Brain pericyte (primary cell): ENCODE measurements at places on chromosomes 4 and X.

- DNase-seq: no peak
Observed at GRCh38 chr4:140152013-140152703, 1.8 kb downstream of the MAML3 start.

- no peak for DNase-seq
Observed at GRCh38 chr4:17869327-17869726, 58.5 kb downstream of the NCAPG start.

DNA sequence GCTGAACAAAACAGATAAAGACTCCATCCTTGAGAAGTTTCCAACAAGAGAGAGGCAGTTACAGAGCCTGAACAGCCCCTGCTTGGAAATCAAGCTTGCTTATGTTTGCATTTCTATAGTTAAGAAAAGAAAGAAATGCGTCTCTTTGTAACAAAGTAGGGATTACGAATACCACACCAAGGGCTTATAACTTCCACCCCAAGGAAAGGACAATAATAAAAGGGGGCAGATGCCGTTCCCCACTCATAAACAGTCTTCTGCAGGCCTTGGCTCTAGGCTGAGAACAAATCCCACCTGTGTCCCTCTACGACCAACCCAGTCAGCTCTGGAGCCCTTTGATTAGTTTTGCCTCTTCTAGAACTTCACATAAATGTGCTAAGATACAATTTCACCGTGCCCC, 183.8 kb upstream of the MAP3K15 start:
- no peak for DNase-seq

GRCh38 chr4:142376204-142376603, 469.9 kb downstream of the INPP4B start:
- no peak for DNase-seq

GRCh38 chr4:2651546-2651945, 104.6 kb downstream of the TNIP2 start:
- no peak for DNase-seq

DNA sequence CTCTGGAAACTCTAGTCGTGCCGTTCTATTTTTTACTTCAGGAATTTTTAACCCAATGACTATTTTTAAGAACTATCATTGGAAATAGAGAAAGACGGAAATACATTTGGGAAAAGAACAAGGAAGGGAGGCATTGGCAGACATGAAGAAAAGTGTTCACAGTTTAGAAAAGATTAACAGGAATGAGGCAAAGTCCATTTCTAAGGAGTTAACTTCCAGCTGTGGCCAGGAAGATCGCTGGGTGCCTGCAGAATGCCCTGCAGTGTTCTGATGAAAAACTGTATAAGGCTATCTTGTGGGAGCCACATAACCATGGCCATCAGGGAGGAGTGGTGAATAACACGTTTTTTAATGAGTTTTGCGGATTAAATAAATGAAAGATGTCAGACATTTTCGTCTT, 150.6 kb upstream of the VCX3A start:
- DNase-seq: no peak

GRCh38 chrX:70494441-70494840, 49.8 kb downstream of the DLG3 start:
- no peak for DNase-seq

- no peak for DNase-seq
Observed at GRCh38 chr4:138859254-138859653, 156.3 kb upstream of the NOCT start.

DNA sequence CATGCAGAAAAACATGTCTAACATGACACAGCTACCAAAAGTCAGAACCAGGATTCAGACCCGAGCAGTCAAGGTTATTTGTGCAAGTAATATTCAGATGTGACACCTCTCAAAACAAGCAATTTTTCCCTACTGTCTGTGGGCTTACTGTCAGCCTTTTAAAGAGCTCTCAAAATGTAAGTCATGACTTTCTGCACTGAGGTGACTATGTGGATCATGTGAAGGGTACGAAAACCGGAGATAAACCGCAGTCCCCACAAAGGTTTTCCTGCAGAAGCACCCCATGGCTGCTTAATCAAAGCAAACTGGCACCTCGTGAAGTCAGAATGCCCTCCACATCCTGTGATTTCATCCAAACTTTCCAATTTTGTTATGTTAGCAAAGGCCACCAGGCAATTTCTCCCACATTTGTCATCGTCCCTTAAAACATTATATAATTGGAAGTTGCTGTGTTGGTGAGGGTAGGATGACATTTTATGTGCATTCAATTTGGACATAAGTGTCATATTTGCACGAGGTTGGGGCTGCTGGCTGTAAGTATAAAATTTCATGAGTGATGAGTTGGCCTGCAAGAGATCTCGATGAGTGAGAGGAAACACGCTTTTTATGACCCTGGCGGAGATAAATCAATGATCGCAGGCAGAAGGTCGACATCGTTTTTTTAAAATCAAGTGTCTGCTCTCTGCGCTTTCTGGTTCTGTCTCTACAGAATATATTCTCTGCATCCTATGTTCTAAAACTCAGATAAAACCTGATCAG, 161.2 kb downstream of the STK32B start:
- no peak for DNase-seq

DNA sequence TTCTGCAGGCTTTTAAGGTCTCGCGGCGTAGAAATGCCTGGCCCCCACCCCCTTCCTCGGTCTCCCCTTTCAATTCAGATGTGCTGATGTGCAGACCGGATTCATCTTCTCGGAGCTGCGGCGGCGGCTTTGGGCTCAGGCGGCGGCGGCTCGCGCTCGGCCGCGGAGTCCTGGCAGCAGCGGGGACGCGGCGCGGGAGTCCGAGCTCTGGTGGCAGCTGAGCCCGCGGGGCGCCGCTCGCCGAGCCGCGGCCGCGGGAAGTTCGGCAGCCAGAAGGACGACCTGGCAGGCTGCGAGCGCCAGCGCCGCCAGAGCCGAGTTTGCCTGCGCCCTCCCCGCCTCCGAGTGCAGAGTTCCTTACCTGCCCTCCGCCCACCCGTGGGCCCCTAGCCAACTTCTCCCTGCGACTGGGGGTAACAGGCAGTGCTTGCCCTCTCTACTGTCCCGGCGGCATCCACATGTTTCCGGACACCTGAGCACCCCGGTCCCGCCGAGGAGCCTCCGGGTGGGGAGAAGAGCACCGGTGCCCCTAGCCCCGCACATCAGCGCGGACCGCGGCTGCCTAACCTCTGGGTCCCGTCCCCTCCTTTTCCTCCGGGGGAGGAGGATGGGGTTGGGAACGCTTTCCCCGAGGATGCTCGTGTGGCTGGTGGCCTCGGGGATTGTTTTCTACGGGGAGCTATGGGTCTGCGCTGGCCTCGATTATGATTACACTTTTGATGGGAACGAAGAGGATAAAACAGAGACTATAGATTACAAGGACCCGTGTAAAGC, 448 bp downstream of the TLL1 start:
- DNase-seq: no peak

GRCh38 chr4:145035494-145036136, 62.4 kb downstream of the ANAPC10 start:
- no peak for DNase-seq

DNA sequence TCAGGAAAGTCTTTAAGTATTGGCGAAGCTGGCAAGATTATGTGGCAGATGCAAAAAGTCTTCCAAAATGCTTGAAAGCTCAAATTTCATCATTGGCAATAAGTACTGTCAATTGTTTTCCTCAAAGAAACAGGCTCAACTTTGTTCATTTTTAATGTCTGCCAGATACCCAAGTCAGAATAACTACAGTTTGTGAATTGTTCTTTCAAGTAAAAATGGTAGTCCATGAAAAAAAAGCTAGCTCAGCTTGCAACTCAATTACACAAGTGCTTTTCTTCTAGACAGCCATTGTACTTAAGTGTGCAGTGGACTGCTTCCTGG, 70.5 kb downstream of the AFF1 start:
- DNase-seq: no peak

GRCh38 chr4:105283501-105283900, 136.8 kb downstream of the TET2 start:
- DNase-seq: no peak

GRCh38 chr4:167119392-167119791, 114.9 kb downstream of the SPOCK3 start:
- DNase-seq: no peak

GRCh38 chr4:26238778-26239679, 81.8 kb upstream of the RBPJ start:
- DNase-seq: no peak

DNA sequence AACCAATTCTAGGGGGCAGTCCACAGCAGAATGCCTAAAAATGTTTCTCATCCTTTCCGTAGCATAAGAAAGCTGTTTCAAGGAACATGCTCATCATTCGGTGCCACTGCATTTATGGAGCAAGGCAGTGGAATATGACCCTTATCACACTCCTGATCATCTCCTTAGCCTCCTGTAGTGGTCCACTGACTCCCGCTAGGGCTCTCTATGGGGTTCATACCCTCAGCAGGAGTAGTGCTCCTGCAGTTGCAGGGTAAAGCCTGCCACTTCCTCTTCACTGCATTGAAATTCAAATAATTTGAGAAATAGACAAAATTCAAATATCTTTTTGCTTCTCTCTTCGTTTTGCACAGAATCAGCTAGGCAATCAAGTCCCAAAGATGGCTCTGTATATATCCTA, 107.0 kb downstream of the NDST3 start:
- DNase-seq: no peak

- DNase-seq: no peak
Observed at GRCh38 chrX:26352891-26353430, 137.0 kb downstream of the MAGEB5 start.

DNA sequence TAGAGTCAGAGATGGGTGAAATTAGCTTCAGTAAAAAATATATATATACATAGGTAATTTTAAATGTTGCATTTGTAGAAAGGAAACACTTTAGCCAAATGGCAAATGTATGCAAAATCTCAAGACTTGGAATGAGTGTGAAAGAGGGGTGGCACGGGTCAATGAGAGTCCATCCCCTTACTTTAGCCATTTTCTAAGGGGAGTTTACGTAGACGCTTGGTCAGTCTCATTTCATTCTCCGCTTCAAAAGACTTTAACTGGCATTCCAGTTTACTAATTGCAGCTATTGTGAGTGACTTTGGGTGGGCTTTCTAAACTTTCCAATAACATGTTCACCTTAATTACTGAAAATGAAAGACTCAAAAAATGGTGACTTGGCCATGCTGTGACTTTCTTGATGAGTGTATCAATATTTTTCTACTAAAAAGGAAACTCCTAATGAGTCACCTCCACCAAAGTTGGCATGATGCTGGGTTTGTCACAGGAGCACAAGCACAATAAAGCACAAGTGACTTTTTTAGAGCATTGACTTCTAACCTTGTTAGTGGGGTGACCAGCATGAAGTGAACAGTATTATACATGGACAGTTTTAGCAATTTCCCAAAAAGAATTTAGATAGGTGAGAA, 356.0 kb upstream of the RASGEF1B start:
- no peak for DNase-seq

DNA sequence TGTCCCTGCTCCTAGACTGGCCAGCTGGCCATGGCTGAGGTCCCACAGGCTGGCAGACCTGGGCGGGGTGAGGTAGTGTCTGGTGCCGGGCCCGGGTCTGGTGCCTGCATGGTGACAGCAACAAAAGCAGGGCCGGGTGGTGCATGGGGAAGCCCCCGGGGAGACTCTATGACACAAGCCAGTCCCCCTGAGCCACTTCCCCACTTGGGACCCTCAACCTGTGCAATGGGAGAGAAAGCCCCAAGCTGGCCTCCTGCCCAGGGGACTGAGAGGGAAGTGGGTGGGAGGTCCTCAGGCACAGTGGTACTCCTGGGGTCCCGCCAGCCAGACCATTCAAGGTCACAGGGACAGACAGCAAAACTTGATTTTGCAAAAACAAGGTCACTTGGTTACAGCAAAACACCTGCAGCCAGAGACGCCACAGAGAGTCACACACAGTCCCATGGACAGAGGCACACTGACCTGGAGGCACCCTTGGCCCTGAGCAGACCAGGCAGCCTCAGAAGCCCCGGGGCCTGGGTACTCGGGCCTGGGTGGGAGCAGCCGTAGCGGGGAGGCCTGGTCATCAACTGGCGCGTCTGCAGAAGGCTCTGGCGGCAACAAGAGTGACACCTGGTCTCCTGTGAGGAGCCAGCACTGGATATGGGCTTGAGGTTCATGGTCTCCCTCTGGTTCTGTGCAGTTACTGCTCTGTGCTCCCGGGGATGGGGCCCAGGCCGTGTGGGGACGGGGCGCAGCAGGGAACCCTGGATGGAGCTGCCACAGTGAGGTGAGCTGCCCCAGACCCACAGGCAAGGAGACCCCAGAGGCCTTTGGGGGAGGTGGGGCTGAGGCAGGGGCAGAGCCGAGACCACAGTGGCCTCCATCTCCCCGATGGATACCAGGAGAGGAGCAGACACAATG, 60.6 kb downstream of the HTRA3 start:
- DNase-seq: no peak

DNA sequence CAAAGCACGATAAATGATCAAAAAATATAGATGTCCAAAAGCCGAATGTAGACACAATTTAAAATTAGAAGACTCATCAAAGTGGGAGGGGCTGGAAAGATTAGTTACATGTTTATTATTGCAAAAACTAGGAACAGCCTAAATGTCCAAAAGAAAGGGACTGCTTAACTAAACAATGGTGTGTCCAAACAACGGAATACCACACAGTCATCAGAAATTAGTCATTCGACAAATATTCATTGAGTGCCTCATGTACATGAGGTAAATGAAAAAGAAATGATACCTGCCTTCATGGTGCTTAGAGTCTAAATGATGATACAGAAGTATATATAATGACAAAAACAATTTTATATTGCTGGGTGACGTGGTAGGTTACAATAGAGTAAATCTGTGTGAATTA, 139.7 kb downstream of the MAML3 start:
- DNase-seq: no peak

GRCh38 chrX:56785442-56785841, 56.4 kb downstream of the NBDY start:
- DNase-seq: no peak

DNA sequence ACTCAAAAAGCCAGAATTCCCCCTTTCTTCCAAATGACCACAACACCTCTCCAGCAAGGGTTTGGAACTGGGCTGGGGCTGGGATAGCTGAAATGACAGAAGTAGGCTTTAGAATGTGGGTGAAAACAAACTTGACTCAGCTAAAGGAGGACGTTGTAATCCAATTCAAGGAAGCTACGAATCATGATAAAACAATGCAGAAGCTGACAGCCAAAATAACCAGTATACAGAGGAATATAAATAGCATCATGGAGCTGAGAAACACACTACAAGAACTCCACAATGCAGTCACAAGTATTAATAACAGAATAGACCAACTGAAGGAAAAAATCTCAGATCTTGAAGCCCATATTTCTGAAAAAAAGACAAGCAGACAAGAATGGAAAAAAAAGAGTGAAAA, 95.8 kb upstream of the TET2 start:
- no peak for DNase-seq

DNA sequence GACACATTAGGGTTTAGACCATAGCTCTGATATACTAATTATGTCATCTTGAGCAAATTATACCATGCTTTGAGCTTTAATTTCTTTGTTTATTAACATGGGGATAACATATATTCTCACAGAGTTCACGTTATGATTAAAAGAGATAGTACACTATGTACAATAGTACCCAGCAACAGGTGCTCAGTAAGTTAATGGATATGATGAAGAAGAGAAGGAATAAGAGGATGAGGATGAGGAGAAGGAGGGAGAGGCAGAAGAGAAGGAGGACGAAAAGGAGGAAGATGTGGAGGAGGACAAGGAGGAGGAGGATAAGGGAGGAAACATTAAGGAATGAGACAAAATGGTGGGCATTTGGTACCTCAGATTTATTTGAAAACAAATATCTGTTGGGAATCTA, 260.4 kb downstream of the SH2D1A start:
- no peak for DNase-seq
